HFFc6 (cell line): ENCODE measurements at places on chromosomes 11 and 22. TPM values are rescaled to one million over a fixed set of nuclear protein-coding genes. Genes with fewer than 3 reads are reported as not detected.

TPCN2 gene
- 7.6 to 8.7 TPM (median 8.2 TPM) in 3 replicates for total RNA-seq

B3GAT1 gene
- not detected in 2 replicates for total RNA-seq

UBQLNL gene
- 0.15 TPM in 1 of 3 replicates, not detected in the others for total RNA-seq

XRRA1 gene
- total RNA-seq: 5.4 to 6.3 TPM (median 6.1 TPM) in 3 replicates

SERPIND1 gene
- 0.13 TPM in 1 of 3 replicates, not detected in the others for total RNA-seq

NPTXR gene
- total RNA-seq: 1.5 to 6.0 TPM (median 4.6 TPM) in 3 replicates

IL17RA gene
- total RNA-seq: 10.5 and 13.3 TPM in 2 replicates

ANGPTL5 gene
- total RNA-seq: not detected in 3 replicates

C11orf42 gene
- total RNA-seq: not detected in 3 replicates

GGTLC3 gene
- not detected in 3 replicates for total RNA-seq

EHF gene
- total RNA-seq: 0.09 TPM in 1 of 3 replicates, not detected in the others

FIBIN gene
- total RNA-seq: 38.9 and 97.7 TPM in 2 replicates

UBQLN3 gene
- total RNA-seq: not detected in 3 replicates

PLAAT2 gene
- not detected in 3 replicates for total RNA-seq

LRRC4C gene
- total RNA-seq: not detected in 3 replicates

FAM227A gene
- 0.82 to 1.4 TPM (median 1.1 TPM) in 3 replicates for total RNA-seq
